Caco-2 (cell line): ENCODE measurements at places on chromosomes 7 and 10. TPM values are rescaled to one million over a fixed set of nuclear protein-coding genes. Genes with fewer than 3 reads are reported as not detected.

Gene TDRD1
- total RNA-seq, result 0.14 TPM in 1 of 2 replicates, not detected in the other

Gene CALHM3
- total RNA-seq, result 0.18 TPM in 1 of 2 replicates, not detected in the other

GRCh38 chr7:75968561-75969001, 25.8 kb downstream of the TMEM120A start:
- no peaks in the 10 kb centered on the region for H3K27me3 ChIP-seq
- no peak for DNase-seq
- H3K27ac ChIP-seq, result no peak overlapping the region
- H3K4me3 ChIP-seq, result no peak overlapping the region
- peaks cover 10% of the 10 kb centered on the region; the same call in 1 of the 2 replicates for H3K4me1 ChIP-seq

DNA sequence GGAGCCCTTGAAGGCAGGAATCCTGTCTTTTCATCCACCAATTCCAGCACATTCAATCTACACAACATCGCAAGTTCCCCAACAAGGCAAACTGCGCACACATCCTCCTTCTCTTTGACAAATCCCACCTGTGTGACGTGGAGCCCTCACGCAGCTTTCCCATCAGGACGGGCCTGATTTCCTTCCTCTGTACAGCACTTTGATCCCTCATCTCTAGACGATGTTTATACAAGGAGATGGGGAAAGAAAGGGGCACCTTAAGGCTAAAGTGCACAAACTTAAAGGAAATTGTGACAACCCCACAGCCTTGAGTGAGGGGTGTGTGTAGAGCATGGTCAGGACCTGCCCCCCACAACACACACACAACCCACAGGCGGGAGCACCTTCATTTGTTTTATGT, 97.2 kb downstream of the PRKAG2 start:
- no peaks in the 10 kb centered on the region for H3K27me3 ChIP-seq
- H3K36me3 ChIP-seq, result no peaks in the 10 kb centered on the region
- no peak overlapping the region for H3K27ac ChIP-seq

- H3K4me3 ChIP-seq, result no peak overlapping the region
- peaks cover 15% of the 10 kb centered on the region for H3K4me1 ChIP-seq
- no peaks in the 10 kb centered on the region for H3K27me3 ChIP-seq
- no peak overlapping the region for H3K27ac ChIP-seq
These were observed 1.9 kb downstream of the RNF32 start for GRCh38 chr7:156642306-156643045.

DNA sequence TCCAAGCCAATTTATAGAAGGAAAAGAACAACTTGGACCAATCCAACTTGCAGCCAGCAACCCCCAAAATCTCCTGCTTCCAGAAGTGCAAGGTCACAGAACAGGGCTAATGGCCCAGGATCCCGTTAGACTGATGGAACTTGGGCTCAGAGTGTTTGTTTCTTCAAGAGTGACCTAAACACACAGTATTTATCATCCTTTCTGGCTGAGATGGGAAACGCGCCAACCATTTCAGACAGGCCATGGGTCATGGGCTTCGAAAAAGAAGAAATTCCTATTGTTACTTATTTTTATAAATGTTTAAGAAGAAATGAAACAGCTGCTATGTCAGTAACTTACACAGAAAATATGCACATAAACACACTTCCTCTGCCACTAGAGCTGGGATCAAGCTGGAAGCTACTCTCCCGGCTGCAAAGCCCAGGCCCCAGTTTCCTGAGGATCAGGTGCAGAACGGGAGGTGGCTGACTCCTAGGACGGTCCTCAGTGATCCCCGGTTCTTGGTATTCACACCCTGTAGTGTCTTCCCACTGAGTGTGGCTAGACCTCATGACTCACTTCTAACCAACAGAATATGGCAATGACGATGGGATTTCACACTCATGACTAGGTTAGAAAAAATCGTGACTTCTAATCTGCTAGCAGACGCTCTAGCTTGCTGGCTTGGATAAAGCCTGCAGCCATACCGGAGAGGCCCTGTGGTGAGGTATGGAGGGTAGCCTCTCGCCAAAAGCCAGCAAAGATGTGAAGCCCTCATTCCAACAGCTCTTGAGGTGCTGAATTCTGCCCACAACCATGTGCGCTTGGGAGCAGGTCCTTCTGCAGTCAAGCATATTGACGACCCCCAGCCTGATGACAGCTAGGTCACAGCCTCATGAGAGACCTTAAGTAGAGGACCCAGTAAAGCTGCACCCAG, 60.2 kb downstream of the CHST15 start:
- peaks cover 4% of the 10 kb centered on the region; the same call in 1 of the 2 replicates for H3K4me1 ChIP-seq
- no peak overlapping the region for H3K4me3 ChIP-seq
- no peak for DNase-seq
- no peaks in the 10 kb centered on the region for H3K27me3 ChIP-seq
- H3K27ac ChIP-seq, result no peak overlapping the region

GRCh38 chr7:88985295-88985694, 189.8 kb upstream of the TEX47 start:
- no peak overlapping the region for H3K4me3 ChIP-seq
- H3K36me3 ChIP-seq, result no peaks in the 10 kb centered on the region
- DNase-seq, result no peak
- no peaks in the 10 kb centered on the region for H3K4me1 ChIP-seq
- no peaks in the 10 kb centered on the region for H3K27me3 ChIP-seq

GRCh38 chr7:157165987-157166386, 27.3 kb downstream of the UBE3C start:
- no peaks in the 10 kb centered on the region for H3K27me3 ChIP-seq
- no peak overlapping the region for H3K4me3 ChIP-seq
- no peaks in the 10 kb centered on the region for H3K36me3 ChIP-seq
- no peak overlapping the region for H3K27ac ChIP-seq

DNA sequence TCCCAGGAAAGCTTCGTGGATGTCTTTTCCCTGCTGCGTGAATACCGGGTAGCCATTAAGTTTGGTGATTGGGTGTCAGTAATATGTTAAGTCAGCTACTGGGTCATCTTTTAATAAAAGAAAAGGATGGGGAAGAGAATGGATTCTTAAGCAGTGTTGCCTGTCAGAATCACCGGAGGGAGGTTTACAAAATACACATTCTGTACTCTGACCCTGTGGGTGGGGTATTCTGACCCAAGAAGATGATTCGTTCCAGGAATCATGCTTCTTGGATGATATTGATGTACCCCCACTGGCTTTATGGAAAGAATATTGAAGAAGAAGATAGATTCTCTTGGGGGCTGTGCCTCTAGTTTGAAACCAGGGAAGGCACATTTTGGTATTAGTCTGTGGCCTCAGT, 18.3 kb downstream of the SGPL1 start:
- no peak overlapping the region for H3K4me3 ChIP-seq
- no peak overlapping the region for H3K27ac ChIP-seq
- H3K36me3 ChIP-seq, result peaks cover 3% of the 10 kb centered on the region; the same call in 1 of the 2 replicates
- H3K4me1 ChIP-seq, result peaks cover 49% of the 10 kb centered on the region
- no peak for DNase-seq

- no peak overlapping the region for H3K4me3 ChIP-seq
- no peaks in the 10 kb centered on the region for H3K4me1 ChIP-seq
- peaks cover 1% of the 10 kb centered on the region for H3K36me3 ChIP-seq
- no peak for DNase-seq
These were observed 177.7 kb downstream of the SLC25A13 start for GRCh38 chr7:96144260-96144526.

- no peaks in the 10 kb centered on the region for H3K36me3 ChIP-seq
- no peak for DNase-seq
- no peaks in the 10 kb centered on the region for H3K4me1 ChIP-seq
- no peak overlapping the region for H3K27ac ChIP-seq
These were observed 11.1 kb downstream of the KCP start for GRCh38 chr7:128899392-128899791.

DNA sequence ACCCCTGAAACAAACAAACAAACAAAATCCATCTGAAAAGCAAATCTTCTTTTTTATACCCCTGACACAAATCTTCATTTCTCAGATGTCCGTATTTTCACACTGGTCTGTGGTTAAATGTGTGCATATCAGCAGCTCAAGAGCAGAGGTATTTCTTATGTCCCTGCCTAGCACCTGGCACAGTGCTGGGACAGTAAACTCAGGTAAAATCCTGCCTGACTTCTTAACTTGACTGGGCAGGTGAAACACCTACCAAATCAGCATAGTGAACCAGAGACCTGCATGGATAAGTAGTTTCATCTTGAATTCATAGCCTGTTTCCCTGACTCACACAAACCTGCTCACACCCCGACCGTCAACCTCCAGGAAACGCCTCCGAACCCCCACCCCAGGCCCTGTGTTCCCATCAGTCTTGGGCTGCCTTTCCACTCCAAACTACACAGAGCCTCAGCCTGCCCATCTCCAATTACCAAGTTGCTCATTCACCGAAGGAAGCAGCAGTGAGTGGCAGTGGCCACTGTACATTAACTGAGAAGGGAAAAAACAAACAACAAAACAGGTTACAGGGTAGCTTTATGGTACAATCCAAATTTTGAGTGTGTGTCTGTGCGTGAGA, 109.9 kb downstream of the HECTD2 start:
- H3K27ac ChIP-seq, result no peak overlapping the region
- no peak overlapping the region for H3K4me3 ChIP-seq
- DNase-seq, result no peak
